ENCODE measurements at places on chromosomes 4 and X. TPM values are rescaled to one million over a fixed set of nuclear protein-coding genes. Genes with fewer than 3 reads are reported as not detected.

GRCh38 chr4:145406970-145407369 is 74.7 kb upstream of the SMAD1 start:
- H3K27ac ChIP-seq = no peak overlapping the region
- DNase-seq = no peak

The NPNT gene
- total RNA-seq = not detected

DNA sequence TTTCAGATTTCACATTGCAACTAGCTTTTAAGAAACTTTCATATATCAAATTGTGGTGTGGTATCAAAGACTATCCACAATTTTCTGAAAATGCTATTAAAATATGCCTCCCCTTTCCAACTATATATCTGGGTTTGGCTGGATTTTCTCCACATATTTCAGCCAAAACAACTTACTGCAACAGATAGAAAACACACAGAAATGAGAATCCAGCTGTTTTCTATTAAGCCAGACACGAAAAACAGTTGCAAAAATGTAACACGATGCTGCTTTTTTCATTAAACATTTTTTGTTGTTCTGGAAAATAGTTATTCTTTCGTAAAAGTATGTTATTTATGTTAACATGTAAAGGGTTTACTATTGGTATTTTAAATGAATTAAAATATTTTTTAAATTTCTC is 33.1 kb downstream of the DCTD start:
- no peaks in the 10 kb centered on the region for H3K4me1 ChIP-seq
- no peaks in the 10 kb centered on the region for H3K27me3 ChIP-seq
- H3K36me3 ChIP-seq = no peaks in the 10 kb centered on the region
- H3K4me3 ChIP-seq = no peak overlapping the region

DNA sequence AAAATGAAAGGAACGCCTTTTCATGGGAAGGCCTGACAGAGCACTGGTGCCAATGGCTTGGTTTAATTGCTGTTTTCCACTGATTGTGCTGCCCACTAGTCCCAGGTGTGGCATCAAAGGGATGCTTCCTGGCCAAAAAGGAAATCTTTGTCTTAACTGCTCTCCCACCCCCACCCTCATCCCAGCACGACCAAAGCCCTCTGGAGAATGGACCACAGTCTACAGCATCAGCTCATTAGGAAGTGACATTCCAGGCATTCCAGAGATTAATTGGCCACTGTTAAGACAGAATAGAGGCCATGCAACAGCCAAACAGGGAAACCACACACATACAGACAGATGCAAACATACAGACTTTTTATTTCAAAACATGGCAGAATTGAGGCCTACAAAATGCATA is 143.2 kb downstream of the LHFPL1 start:
- DNase-seq = no peak
- H3K4me1 ChIP-seq = no peaks in the 10 kb centered on the region
- no peak overlapping the region for H3K4me3 ChIP-seq
- no peaks in the 10 kb centered on the region for H3K36me3 ChIP-seq

The KIT gene
- 0.39 TPM for total RNA-seq

The SMIM20 gene
- 25.1 TPM for total RNA-seq

The SUPT20HL1 gene
- total RNA-seq = not detected

DNA sequence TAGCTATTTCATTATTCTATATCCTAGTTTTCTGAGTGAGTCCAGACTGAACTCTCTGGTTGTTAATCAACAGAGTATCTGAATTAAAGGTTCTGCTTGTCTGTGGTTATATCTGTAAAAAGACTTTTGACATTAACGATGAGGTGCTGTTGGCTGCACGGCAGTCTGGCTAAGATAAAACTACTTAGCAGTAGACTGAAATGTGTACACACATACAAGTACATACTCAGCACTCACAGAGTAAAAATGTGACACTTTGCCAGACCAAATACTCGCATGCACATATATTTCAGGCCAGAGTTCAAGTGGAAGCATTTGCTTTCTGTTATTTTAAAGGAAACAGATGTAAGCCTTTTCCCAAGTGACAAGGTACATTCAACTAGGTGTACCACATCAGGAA is 80.5 kb downstream of the PRDM5 start:
- no peak overlapping the region for H3K27ac ChIP-seq
- DNase-seq = no peak
- no peak overlapping the region for H3K4me3 ChIP-seq
- H3K27me3 ChIP-seq = no peaks in the 10 kb centered on the region
- no peaks in the 10 kb centered on the region for H3K36me3 ChIP-seq

The TRAM1L1 gene
- not detected for total RNA-seq

DNA sequence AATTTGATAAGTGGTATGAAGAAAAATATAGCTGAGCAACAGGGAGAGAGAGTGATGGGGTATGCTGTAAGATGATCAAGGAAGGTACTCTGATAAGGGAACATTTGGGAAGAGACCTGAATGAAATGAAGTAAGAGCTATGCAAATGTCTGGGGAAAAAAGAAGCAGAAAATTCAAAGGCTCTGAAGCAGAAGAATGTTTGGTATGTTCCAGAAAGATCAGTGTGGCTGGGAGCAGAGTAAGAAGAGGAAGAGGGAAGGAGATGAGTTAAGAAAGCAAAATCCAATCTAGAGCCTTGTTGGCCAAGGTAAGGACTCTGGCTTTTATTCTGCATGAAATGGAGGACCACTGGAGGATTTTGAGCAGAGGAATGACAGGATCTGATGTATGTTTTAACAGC is 90.0 kb downstream of the AWAT2 start:
- DNase-seq = no peak
- no peaks in the 10 kb centered on the region for H3K4me1 ChIP-seq
- no peak overlapping the region for H3K27ac ChIP-seq

- H3K36me3 ChIP-seq = no peaks in the 10 kb centered on the region
- H3K4me3 ChIP-seq = no peak overlapping the region
- H3K4me1 ChIP-seq = peaks cover 5% of the 10 kb centered on the region
- no peaks in the 10 kb centered on the region for H3K27me3 ChIP-seq
- no peak overlapping the region for H3K27ac ChIP-seq
Observed at GRCh38 chr4:1576961-1577821, 106.9 kb downstream of the FAM53A start.

The FDCSP gene
- total RNA-seq = not detected

The ZGRF1 gene
- 22.9 TPM for total RNA-seq

The FAM149A gene
- total RNA-seq = 0.80 TPM

DNA sequence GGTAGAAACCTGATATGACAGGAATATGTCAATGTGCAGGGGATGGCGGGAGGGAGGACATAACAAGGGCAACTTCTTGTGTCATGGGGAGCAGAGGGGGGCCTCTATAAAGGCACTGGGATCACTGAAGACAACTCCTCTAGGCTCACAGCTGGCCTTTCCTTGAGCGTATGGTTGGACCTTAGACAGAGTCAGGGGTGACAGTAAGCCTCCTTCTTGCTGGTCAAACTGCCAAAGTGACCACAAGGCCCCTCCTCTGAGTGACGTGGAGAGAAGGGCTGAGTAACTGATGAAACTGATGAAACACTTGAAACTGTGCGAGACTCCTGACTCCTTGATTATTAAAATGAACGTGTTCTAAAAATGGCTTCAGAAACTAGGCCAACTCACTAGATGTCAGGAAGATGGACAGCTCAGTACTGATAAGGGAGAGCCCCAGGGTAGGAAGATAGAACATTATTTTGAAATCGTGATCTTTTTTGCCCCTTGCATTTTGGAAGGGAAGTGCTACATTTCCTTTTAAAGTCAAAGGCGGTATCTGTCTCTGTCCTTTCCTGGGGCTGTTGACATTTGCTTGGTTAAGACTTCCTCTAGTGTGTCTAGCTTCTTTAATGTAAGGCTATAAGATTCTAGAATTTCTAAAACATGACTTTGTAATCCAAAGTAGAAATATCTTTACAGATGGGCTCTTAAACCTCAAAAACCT is 1.6 kb downstream of the RAB33A start:
- peak overlapping the region; percentile 78 for H3K4me3 ChIP-seq
- no peaks in the 10 kb centered on the region for H3K36me3 ChIP-seq
- DNase-seq = no peak
- peak overlapping the region; percentile 69 for H3K27ac ChIP-seq
- no peaks in the 10 kb centered on the region for H3K27me3 ChIP-seq

The CT83 gene
- not detected for total RNA-seq

The FATE1 gene
- not detected for total RNA-seq

GRCh38 chrX:153973127-153974002 is 811 bp downstream of the TMEM187 start:
- DNase-seq = no peak
- no peaks in the 10 kb centered on the region for H3K36me3 ChIP-seq
- peak overlapping the region; percentile 65 for H3K4me3 ChIP-seq
- H3K27ac ChIP-seq = peak overlapping the region; percentile 80

- H3K36me3 ChIP-seq = no peaks in the 10 kb centered on the region
- no peak overlapping the region for H3K27ac ChIP-seq
- DNase-seq = no peak
Observed at GRCh38 chr4:130077275-130077674, 981.3 kb downstream of the C4orf33 start.

The THOC2 gene
- 69.5 TPM for total RNA-seq

The FRMPD3 gene
- 0.24 TPM for total RNA-seq

The APBB2 gene
- 1.1 TPM for total RNA-seq

- H3K4me3 ChIP-seq = no peak overlapping the region
- H3K36me3 ChIP-seq = no peaks in the 10 kb centered on the region
- no peak overlapping the region for H3K27ac ChIP-seq
- H3K27me3 ChIP-seq = no peaks in the 10 kb centered on the region
- peak; percentile 38 for DNase-seq
- H3K4me1 ChIP-seq = no peaks in the 10 kb centered on the region
Observed at GRCh38 chrX:13506574-13506973, 62.8 kb upstream of the EGFL6 start.

GRCh38 chrX:74804574-74804973 is 120.7 kb downstream of the NEXMIF start:
- DNase-seq = no peak
- H3K36me3 ChIP-seq = no peaks in the 10 kb centered on the region
- H3K27ac ChIP-seq = no peak overlapping the region
- no peaks in the 10 kb centered on the region for H3K4me1 ChIP-seq
- no peaks in the 10 kb centered on the region for H3K27me3 ChIP-seq
